ENCODE measurements at places on chromosomes 11 and 22.

DNA sequence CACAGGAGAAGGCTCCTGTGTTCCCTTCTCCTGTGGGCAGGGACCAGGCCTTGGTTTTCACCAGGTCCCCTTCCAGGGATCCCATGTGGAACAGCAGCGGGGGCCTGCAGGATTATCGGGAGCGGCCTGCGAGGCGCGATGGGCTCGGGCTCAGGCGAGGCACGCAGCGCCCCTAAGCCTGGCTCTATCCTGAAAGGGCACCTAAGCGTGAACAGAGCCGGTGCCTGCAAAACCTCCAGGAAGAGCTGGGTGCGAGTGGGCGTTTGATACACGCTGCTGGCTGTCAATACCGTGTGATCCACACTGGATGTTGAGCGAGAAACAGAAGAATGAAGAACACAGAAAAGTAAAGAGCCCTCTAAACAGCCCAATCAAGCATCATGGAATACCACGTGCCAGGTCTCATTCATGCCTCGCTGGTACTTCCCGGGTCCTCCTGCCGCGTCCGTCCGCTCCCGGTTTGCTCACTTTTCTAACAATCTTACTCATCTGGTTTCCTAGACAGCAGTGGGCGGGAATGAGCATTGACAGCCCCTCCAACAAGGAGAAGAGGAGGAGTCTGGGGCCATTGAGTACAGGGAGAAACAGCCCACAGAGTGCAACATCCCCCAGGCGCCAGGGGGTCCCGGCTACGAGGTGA, 12.5 kb downstream of the OSBPL5 start:
- DNase-seq, result no peak

DNA sequence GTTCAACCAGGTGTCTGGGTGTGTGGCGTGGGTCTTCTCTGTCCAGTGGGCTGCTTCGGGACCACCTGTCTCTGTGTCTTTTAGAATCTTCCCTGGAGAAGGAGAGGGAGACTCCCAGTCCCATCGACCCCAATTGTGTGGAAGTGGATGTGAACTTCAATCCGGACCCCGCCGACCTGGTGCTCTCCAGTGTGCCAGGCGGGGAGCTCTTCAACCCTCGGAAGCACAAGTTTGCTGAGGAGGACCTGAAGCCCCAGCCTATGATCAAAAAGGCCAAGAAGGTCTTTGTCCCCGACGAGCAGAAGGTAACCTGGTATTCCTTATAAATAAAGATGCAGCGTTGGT, 12.2 kb downstream of the TEF start:
- no peak for DNase-seq

DNA sequence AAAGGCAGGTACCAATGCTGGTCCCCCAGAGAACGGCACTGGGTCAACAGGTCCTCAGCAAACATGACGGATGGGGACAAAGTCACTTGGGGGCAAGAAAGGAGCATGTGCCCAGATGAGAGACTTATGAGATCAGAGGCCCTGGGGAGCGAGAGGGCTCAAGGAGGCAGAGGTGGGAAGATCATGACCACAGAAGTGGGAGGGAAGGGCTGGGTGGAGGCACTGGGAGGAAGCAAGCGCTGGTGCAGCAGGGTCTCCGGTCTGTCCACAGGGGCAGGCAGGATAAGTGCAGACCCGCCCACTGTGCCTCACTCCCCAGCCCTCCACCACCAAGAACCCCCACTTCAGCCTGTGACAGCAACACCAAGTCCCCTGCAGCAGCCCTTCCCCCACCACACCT, 10.9 kb downstream of the ELFN2 start:
- no peak for DNase-seq

- no peak for DNase-seq
Measured at GRCh38 chr22:44486538-44486937, 11.5 kb downstream of the RTL6 start.

DNA sequence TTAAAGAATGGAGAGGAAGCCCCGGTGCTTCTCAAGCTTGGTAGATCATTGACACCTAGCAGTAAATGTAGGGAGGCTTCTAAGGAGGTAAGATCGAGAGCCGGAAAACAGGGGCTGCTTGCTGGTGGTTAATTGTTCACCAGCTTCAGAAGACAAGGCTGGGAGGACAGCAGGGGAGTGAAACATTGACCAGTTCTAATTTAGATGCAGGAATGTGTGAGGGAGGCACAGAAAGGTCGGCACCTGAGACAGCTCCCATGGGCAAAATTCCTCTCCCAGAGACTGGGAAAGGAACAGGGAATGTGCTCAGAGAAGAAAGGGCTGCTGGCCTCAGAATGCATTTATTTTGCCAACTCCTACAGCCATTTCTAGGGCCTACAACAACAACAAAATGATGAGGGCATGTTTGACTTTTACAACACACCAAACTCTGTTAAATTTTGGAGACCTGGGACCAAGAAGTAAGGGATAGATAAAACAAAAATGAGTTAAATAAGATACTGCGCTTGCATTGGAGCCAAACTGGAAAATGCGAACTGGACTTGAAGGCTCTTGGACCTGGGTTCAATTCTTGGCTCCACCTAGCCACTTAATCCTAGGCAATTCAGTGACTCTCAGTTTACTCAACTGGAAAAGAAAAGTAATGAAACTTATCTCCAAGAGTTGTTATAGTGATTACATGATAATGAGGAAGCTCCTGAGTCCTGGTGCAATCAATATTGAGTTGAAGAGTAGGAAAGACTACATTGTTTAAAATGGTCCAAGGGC, 31.0 kb downstream of the FZD4 start:
- no peak for DNase-seq

DNA sequence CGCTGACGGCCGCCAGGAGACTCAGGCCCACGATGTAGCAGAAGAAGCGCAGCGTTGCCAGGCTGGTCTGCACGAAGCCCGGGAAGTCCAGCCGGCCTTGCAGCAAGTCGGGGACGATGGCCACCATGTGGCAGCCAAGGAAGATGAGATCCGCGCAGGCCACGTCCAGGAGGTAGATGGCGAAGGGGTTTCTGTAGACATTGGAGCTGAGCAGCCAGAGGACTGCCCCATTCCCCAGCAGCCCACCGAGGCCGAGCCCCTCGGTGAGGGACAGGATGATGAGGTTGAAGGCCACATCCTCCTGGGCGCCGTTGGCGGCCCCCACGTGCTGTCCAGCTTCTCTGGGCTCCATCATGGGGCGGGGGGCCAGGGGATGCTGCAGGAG, 3.8 kb downstream of the MRGPRE start:
- no peak for DNase-seq
